ENCODE measurements at places on chromosomes 16 and 17. TPM values are rescaled to one million over a fixed set of nuclear protein-coding genes. Genes with fewer than 3 reads are reported as not detected.

The SERPINF2 gene
- 2.9 TPM for total RNA-seq

The SCARF1 gene
- 0.23 TPM for total RNA-seq

The WNT9B gene
- total RNA-seq, result not detected

The KCNH4 gene
- total RNA-seq, result 0.37 TPM

The ALDH3A1 gene
- total RNA-seq, result 777 TPM
